Stimulated activated CD4-positive, alpha-beta T cell treated with anti-CD3 and anti-CD28 coated beads, Interleukin-1b, Interleukin-23, amount 100 ng/mL, for 1 hour (primary cell): ENCODE measurements at places on chromosomes 2 and 18.

DNA sequence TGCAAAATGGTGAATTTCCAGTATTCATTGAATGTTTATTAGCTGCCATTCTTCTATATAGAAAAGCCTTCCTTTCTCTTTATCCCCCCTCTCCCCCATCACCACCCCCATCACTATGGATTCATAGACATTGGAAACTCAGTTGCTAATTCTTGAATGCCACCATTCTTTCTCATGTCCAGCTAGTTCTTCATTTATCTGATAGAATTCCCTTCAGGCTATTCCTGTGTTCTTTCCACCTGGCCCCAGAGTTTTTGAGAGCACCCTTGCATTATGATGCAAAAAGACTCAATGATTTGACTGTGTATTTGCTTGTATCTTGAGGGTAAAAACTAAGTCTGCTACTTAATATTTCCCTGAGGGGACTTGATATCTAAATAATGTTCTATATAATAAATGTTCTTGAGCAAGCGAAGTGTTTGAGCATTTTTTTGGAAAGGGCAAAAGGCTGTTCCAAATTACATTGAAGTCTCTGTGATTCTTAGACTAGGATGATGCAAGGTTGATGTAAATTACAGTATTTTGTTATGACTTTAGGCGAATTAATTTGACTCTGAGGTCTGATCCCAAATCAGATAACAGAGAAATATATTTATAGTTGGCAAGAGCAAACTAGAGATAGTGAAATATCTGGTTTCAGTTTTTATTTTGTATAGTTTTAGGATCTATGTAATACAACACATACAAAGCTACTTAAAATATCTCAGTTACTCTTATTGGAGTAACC is 18.8 kb upstream of the SOS1 start:
- DNase-seq: no peak

GRCh38 chr18:8778824-8779223 is 73.5 kb downstream of the MTCL1 start:
- DNase-seq: no peak

- DNase-seq: no peak
These were observed 121.3 kb downstream of the MTX2 start for GRCh38 chr2:176390276-176391147.

- no peak for DNase-seq
These were observed 2.9 kb upstream of the INSIG2 start for GRCh38 chr2:118085173-118086023.

- no peak for DNase-seq
These were observed 46.6 kb downstream of the GBX2 start for GRCh38 chr2:236121546-236121945.

DNA sequence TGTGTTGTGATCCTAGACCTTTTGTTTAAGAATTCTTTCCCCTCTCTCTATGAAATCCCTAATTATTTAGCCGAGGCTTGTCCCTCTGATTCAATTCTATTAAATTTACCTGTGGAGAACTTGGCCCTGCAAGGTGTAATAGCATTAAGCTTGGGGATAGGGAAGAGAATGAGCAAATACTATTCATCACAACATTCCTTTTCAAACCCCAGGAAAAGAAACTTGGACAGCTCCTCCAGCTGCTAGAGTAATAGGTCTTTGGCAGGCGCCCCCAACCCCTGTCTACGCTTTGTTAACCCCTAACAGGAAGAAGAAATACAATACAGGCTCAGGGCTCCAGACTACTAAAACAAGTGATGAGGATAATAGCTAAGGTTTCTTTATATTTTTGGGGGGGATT is 957.0 kb downstream of the CPS1 start:
- DNase-seq: no peak

DNA sequence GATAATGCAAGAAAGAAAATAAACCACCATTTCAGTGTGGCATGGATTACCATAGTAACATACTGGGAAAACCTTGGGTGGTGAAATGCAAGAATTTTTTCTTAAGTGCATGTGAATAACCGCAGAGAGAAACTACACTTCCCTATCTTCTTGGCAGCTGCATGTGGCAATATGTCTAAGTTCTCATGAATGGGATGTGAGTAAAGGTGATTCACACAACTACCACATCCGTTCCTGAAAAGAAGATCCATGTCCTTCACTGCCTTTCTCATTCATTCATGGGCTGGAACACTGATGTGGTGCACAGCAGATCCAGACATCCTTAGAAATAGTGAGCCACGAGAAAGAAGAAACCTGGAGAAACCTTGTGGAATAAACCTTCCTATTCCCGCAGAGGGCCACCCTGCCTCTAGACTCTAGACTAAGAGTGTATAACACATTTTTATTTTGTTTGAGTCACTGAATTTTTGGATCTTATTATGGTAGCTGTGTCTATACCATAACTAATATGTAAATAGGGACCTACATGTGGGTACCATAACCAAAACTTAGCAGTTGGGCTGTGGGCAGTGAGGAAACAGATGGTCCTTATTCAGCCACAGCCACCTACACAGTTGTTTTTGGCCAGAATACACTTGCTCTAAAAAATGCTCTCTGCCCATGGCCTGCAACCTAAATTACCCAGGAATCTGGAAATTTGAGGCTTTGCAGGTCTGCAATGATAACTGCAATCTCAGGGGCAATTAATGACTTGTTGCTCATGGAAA is 573.3 kb downstream of the LRP1B start:
- no peak for DNase-seq
